ENCODE measurements at places on chromosomes 7 and 10.
A peak's percentile ranks its signal among the peaks of the same experiment; 100 is the strongest.

DNA sequence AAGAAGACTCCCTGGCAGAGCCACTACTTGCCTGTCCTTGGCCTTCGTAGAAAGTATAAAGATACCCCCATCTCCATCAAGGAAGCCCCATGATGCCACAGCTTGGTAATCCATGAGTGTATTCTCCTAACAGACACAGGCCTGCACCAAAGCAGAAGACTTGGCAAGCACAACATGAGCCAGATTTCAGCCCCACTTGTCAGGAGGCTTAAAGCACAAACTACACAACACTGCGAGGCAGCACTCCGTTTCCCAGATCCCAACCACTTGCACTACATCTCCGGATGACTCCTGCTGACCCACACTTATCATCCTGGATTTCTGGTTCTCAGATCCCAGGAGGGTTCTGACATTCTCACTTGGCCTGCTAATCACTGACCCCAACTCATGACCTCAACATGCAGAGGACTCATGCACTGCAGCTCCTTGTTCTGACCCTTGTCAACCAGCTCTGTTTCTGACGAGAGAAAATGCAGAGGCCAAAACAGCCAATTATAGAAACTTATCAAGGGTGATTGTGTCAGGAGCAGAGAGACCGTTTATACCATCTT lies 100.8 kb downstream of the RELN start:
- DNase-seq: no peak

DNA sequence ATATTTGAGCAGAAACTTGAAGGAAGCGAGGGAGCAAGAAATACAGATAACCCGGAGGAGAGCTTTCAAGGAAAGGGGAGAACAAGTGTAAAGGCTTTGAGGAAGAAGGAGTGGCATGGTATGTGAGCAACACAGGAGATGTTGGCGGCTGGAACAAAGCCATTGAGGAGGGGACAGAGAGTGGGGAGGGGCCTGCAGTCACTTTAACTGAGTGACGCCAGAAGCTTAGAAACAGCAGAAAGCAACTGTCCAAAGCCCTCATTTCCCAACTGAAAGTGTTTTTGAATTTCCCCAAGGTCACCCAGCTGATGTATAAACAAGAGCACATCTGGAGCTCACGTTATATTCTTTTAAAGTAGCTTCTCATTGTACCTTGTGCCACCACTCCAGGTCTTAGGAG lies 19.1 kb downstream of the AUTS2 start:
- DNase-seq: no peak

DNA sequence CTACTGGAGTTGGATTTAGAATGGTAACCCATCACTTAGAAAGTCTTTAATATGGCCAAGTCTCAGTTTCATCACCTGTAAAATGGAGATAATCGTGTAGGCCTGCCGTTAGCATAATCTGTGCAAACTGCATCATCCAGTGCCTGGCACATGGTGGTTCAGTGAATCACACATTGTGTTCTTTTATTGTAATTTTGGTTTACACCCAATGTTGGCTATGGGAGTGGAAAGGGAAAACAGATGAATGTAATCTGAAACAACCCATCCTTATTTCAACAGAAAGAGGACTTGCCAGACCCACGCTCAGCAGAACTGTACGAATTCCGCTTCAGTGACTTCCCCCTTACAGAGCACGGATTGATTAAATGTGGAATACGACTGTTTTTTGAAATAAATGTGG lies 27.5 kb downstream of the PDE6C start:
- DNase-seq: no peak

DNA sequence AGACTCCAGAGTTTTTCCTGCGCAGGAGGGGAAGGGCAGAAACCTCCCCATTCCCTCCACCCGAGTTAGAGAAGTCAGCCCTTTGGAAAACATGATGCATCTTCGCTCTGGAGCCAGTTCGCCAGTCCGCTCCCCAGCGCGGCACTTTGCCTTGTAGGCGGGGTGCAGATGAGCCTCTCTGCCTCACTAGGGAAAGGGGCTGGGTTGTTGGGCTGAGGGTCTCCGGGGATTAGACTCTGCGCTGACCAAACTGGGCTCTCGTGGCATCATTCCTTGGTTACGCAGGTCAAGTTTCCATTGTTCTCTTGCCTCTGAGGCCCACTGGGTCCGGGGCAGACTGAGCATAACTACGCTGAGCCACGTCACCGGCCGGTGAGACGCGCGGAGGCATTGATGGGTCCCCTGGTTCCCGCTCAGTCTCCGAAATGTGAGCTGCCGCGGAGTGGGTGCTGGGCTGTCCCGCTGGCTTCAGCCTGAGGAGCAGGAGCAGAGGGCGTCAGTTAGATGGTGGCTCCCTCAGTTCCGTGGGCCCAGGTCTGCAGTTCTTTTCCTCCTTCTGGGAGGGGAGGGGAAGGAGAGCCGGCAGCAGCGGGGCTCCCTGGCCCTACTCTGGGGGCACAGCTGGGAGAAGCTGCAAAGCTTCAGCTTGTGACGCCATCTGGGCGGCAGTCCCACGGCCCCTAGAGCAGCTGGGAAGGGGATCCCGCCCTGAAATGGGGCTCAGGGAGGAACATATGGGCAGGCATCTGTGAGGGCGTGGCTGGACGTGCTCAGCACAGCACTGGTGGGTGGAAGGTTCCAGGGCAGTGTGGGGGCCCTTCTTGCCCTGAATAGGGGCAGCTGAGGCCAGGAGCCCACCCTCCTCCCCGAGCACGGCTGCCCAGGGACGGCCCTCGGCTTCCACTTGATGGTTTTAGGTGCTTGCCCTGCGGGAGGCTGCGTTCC lies 121.3 kb upstream of the BTBD16 start:
- no peak for DNase-seq

- no peak for DNase-seq
These were observed 373.7 kb upstream of the MKI67 start for GRCh38 chr10:128499956-128500355.

DNA sequence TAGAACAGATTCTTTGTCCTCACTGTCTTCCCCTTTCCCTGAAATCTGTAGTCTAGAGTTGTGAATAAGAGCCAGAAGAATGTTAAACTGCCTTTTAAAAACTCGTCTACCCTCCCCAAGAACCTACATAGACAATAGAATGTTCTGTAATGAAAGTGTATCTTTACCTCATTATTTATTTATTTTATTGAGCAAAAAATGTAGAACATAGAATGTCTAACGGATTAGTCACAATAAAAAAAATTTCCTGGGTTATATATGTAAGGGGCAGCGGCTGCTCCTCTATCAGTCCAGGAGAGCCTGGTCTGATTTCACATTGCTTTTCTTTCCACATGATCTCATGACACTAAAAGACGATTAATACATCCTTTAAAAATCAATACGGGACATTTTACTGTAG lies 135.7 kb downstream of the SDK1 start:
- DNase-seq: no peak

DNA sequence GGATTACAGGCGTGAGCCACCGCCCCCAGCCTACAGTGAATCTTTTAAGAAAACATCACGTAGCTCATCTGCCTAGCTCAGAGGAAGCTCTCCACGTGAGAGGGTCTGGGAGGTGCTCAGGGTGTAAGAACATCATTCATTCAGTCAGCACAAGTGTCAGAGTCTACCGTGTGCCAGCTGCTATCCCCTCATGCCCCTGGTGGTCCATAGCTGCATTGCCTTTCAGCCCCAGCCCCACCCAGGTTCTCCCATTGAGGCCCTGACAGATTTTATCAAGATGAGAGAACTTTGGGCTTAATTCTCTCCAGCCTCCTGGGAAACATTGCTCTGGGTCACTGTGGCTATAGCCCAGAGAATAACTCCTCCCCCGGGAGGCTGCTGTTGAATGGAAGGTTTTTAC lies 45.1 kb downstream of the ZNF503 start:
- no peak for DNase-seq

GRCh38 chr10:14532473-14533251 lies 201.9 kb upstream of the FRMD4A start:
- no peak for DNase-seq

- peak; percentile 39 for DNase-seq
These were observed 95.3 kb downstream of the HDAC9 start for GRCh38 chr7:18590744-18591340.

- DNase-seq: peak; percentile 56
These were observed 94.8 kb upstream of the AFAP1L2 start for GRCh38 chr10:114499116-114499515.

DNA sequence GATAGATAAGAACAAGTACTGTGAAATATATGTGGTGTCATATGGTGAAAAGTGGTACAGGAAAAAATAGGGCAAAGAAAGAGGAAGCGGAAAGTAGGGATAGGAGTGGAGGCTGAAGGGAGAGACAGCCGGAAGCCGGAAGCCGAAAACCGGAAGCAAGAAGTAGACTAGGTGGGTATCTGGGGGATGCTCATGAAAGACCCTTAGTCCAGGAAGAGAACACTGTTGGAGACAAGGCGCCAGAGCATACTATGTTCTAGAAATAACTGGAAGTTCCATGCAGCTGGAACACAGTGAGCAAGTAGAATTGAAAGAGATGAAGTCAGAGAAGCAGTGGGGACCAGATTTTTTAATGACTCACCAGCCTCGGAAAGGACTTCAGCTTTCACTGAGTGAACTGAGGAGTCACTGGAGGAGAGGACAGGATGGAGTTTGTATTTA lies 22.5 kb downstream of the ST8SIA6 start:
- peak; percentile 42 for DNase-seq

- DNase-seq: no peak
These were observed 35.0 kb downstream of the GFRA1 start for GRCh38 chr10:116237970-116238369.

DNA sequence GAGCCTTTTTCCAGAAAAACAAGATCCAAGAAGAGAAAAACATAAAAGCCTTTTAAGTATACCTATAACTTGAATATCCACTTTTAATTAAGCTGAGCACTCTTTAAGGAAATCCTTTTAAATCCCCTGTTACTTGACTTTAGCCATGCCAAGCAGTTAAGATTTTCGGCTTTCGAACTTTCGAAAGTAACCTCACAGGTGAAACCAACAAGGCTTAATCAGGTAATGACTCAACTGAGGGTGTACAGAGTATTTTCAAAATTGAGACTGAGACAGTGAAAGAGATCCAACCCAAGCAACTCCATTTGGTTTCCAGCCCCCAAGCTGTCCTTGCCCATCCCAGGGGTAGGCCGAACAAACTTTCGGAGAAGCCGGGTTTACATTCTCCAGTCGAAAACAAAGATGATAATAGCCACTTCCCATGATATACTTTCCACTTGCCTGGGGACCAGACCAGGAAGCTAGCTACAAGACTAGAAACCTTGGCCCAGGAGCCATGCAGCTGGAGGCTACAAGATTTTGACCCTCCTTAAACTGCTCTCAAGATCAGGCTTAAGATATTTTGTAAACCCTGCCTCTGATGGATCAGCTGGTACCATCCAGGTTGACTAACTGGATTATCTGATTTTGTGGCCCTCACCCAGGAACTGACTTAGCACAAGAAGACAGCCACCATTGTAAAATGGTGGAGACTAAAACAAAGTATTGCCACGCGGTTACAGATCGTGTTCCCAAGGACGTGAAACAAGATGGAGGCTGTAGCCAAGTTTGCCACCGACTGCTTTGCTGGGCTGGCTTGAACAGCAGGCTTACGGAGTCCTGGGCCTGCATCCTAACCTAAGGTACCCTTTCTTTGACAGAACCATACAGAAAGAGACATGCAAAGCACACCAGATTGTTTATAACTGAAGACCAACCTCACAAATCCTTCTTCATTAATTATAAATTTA lies 32.3 kb downstream of the C1GALT1 start:
- DNase-seq: no peak

GRCh38 chr7:71238581-71239295 lies 106.8 kb downstream of the GALNT17 start:
- no peak for DNase-seq

DNA sequence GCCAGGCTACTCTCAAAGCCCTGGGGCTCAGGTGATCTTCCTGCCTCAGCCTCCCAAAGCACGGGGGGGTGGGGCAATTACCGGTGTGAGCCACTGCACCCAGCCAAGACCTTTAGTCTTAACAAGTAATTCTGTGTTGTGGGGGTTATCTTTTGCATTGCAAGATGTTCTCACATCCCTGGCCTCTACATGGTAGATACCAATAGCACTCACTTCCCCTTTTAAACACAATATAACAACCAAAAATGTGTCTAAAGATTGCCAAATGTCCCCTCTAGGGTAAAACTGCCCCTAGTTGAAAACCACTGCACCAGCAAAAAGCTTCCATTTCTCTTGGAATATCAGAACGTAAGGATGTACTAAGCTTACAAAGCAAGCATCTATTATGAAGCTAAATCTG lies 225.0 kb downstream of the CTNNA3 start:
- no peak for DNase-seq

DNA sequence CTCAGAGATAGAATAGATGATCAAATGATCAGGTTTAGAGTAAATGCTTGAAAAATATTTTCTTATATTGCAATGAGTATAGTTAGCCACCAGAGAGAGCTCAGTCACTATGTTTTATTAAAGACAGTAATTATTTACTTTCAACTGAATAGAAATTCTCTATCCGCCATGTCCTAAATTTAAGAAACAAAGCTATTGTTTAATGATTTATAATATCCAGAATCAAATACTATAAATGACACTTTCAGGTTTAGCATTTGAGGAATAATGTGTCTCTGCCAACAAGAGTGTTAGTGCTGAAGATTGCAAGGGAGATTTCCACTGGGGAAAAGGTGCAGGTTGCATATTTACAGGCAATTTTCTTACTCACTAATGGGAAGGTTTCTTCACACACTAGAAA lies 184.7 kb downstream of the DGKB start:
- no peak for DNase-seq

- no peak for DNase-seq
These were observed 627.4 kb downstream of the REEP3 start for GRCh38 chr10:64148607-64149006.

DNA sequence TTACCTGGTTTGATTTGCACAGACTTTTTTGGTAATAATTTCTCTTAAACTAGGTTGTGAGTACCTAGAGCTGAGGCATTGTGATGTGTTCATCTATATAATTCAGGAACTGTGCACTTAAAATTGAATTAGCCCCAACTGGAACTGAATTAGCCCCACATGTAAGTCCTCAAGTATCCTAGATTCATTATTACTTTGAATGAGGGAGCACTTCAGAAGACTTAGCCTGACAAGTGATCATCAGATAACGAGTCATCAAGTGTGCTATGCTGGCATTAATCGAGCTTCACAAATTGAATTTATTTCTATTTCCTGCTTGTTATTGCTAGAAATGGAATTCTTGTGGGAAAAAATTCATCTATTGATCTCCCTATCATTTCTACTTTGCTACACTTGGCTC lies 323.4 kb upstream of the SEMA3D start:
- DNase-seq: no peak

DNA sequence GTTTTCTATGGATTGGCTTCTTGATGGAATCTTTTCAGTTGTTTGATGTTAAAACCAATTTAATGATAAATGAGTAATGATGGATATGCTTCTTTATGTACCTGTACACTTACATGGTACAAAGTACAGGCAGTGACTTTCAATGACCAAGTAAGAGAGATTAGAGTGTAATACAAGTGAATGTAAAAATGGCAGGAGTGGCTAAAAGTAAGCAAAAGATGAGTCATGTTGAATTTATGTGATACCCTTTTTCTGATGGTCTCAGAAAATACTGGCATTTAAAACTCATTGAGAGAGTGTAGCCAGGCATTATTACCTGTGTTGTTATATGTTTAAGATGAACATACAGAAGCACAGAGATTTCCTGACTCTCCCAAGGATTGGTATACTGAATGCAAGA lies 97.1 kb downstream of the GPR85 start:
- DNase-seq: no peak
